ENCODE measurements at places on chromosomes 2 and 18. TPM values are rescaled to one million over a fixed set of nuclear protein-coding genes. Genes with fewer than 3 reads are reported as not detected.
A peak's percentile ranks its signal among the peaks of the same experiment; 100 is the strongest.

Gene PDIA6
- total RNA-seq: 174 TPM

Gene CDH7
- not detected for total RNA-seq

GRCh38 chr18:8858888-8859511 lies 153.6 kb downstream of the MTCL1 start:
- H3K36me3 ChIP-seq: no peaks in the 10 kb centered on the region
- H3K4me1 ChIP-seq: no peaks in the 10 kb centered on the region
- no peak for DNase-seq
- H3K4me3 ChIP-seq: no peak overlapping the region
- peaks cover 10% of the 10 kb centered on the region for H3K27me3 ChIP-seq

Gene MYO5B
- 0.02 TPM for total RNA-seq

GRCh38 chr2:66030553-66030952 lies 404.4 kb upstream of the MEIS1 start:
- H3K36me3 ChIP-seq: no peaks in the 10 kb centered on the region
- DNase-seq: no peak
- H3K27me3 ChIP-seq: no peaks in the 10 kb centered on the region
- H3K4me3 ChIP-seq: no peak overlapping the region
- no peaks in the 10 kb centered on the region for H3K4me1 ChIP-seq
- no peak overlapping the region for H3K27ac ChIP-seq

GRCh38 chr2:144372410-144373080 lies 147.4 kb downstream of the ZEB2 start:
- no peak overlapping the region for H3K27ac ChIP-seq
- peaks cover 7% of the 10 kb centered on the region for H3K36me3 ChIP-seq
- H3K4me1 ChIP-seq: peaks cover 29% of the 10 kb centered on the region

Gene PSMA8
- total RNA-seq: 1.1 TPM

- DNase-seq: no peak
- no peaks in the 10 kb centered on the region for H3K36me3 ChIP-seq
- no peak overlapping the region for H3K4me3 ChIP-seq
- peaks cover 78% of the 10 kb centered on the region for H3K27me3 ChIP-seq
- H3K27ac ChIP-seq: no peak overlapping the region
These were observed 372.8 kb downstream of the MTX2 start for GRCh38 chr2:176642074-176642473.

DNA sequence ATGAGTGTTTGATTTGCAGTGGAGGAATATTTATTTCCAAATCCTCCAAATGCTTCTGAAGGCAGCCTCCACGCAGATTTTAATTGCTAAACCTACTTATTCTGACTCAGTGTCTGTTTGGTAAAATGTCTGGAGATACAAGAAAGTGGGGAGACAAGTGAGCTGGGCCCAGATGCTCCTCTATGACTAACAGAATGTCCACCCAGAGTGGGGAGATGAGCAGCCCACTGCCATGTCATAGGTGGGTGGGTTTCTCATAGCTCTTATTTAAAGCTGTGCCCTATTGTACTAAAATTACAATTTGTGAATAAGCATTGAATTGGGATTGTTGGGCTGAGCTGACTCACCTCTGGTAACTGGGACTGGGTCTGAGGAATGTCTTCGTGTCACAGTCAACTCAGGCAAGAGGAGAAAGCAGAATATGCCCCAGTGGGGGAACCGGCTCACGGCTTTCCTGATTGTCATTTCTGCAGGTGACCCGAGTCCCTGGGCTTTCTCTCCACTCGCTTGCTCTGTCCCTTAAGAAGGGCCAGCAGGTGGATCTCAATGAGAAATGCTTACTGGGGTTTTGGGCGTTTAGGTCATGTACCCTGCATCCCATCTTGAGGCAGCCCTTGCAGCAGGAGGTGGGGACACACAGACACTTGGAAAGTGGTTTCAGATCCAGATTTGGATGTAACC lies 116.3 kb upstream of the SPRED2 start:
- H3K4me3 ChIP-seq: no peak overlapping the region
- peaks cover 6% of the 10 kb centered on the region for H3K27me3 ChIP-seq
- no peak for DNase-seq

DNA sequence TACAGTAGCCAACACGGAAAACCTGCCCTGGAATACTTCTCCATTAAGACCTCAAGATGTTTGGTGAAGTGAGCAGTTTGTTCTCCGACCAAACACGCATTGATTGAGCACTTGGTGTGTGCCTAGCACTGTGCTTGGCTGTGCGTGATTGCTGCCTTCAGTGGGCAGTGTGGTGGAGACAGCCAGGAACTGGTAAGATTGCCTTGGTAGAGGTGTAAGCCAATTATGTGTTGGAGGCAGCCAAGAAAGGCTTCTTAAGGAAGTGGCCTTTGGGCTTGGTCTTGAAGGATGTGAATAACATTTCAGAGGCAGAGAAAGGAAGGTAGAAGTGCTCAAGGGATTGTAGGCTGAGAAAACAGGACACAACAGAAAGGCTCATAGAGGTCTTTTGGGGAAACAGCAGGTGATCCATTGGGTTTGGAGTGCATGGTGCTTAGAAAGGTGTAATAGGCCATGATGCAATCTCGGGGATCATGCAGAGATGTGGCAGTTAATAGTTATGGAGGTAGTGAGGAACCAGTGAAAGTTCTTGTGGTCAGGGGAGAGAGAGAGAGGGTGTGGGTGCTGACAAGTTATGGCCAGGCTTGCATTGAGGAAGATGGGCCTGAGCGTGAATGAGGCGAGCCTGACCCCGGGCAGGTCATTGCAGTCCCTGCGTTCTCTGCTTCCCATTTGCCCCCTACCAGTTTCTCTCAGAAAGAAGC lies 6.3 kb downstream of the B3GNT2 start:
- DNase-seq: peak; percentile 67
- peaks cover 25% of the 10 kb centered on the region for H3K36me3 ChIP-seq
- H3K27ac ChIP-seq: peak overlapping the region; percentile 70

GRCh38 chr2:54387059-54387991 lies 68.8 kb upstream of the SPTBN1 start:
- no peaks in the 10 kb centered on the region for H3K4me1 ChIP-seq
- H3K36me3 ChIP-seq: no peaks in the 10 kb centered on the region
- H3K27ac ChIP-seq: no peak overlapping the region

- no peaks in the 10 kb centered on the region for H3K27me3 ChIP-seq
- peak; percentile 73 for DNase-seq
- peaks cover 33% of the 10 kb centered on the region for H3K4me1 ChIP-seq
- peak overlapping the region; percentile 94 for H3K27ac ChIP-seq
- peaks cover 22% of the 10 kb centered on the region for H3K36me3 ChIP-seq
These were observed 155.0 kb downstream of the EIPR1 start for GRCh38 chr2:3222636-3223035.

Measured in activated CD8-positive, alpha-beta memory T cell treated with anti-CD3 and anti-CD28 coated beads, Interleukin-2, amount 10 ng/mL, durations not matched to agents 7 days and 5 days (primary cell).